ENCODE measurements at places on chromosomes 16 and 17. TPM values are rescaled to one million over a fixed set of nuclear protein-coding genes. Genes with fewer than 3 reads are reported as not detected.

FGF11 gene
- 1.7 TPM for total RNA-seq

CDH16 gene
- total RNA-seq = not detected

MMP25 gene
- total RNA-seq = not detected

FOXJ1 gene
- total RNA-seq = not detected

PDIA2 gene
- total RNA-seq = not detected

C17orf113 gene
- 0.49 TPM for total RNA-seq

CHRNE gene
- 4.9 TPM for total RNA-seq

ZNF764 gene
- 5.3 TPM for total RNA-seq

CD300A gene
- total RNA-seq = not detected

TMIGD1 gene
- not detected for total RNA-seq

KCNG4 gene
- total RNA-seq = not detected

SLC47A1 gene
- total RNA-seq = 0.27 TPM

ICAM2 gene
- total RNA-seq = 3.0 TPM

DNA sequence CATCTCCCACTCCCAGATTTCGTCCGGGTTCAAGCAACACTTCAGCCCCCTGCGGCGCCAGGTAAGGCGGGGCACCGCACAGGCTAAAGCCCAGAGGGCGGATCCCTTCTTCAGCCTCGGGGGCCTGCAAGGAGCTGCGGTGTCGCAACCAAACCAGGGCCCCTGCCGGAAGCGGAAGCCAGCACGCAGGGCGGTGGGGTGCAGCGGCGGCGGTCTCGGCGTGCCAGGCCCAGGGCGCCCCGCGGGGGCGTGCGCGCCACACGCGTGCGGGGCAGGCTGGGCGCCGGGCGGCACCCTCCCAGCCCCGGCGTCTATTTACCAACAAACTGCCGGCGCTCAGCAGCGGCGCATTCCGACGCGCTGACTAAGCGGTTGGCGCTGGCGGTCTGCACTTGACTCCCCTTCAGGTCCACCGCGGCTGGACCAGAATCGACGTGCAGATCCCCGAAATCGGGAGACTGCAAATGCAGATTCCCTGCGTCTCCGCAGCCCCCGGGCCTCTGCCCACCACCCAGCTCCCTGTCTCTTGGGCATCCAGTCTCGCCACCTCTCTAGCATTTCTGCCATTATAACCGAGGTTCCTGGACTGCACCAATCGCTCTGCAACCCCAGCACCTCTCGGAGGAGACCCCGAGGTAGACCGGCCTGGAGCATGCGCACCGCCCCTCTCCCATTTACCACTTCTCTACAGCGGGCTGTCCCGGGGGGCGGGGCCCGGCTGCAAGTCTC is 421 bp upstream of the DLX4 start:
- DNase-seq = peak; percentile 57

DNA sequence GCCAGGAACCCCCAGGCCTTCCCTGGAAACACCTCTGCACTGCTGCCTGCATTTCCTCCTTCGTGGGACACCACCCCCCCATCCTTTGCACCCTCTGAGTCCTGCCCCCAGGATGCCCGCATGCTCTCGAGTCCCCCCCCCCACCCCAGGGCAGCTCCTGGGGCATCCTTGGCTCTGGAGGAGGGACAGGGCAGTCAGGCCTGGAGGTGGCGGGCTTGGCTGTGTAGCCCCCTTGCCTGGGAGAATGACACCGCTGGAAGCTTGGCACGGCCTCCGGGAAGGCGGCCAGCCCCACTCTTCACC is 98.9 kb upstream of the GSE1 start:
- DNase-seq = no peak

- no peak for DNase-seq
Measured at GRCh38 chr17:72921347-72922054, 171.0 kb downstream of the SLC39A11 start.

DNA sequence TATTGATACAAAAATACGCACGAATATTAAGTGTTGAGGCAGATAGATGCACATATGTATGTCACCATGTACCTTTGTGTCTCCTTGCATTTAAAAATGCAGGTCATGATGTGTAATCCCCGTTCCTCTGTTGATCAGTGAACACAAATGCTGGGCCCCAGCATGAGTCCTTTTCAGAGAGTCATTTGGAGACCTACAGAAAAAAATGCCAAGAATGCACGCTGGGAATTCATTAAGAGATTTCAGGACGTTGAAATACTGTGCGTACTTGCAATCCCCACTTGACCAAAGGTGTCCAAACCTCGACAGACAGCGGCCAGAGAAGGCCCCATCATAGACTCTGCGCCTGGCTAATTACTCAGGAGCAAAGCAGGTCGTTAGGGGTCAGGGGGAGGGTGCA is 496.0 kb downstream of the MAF start:
- no peak for DNase-seq

DNA sequence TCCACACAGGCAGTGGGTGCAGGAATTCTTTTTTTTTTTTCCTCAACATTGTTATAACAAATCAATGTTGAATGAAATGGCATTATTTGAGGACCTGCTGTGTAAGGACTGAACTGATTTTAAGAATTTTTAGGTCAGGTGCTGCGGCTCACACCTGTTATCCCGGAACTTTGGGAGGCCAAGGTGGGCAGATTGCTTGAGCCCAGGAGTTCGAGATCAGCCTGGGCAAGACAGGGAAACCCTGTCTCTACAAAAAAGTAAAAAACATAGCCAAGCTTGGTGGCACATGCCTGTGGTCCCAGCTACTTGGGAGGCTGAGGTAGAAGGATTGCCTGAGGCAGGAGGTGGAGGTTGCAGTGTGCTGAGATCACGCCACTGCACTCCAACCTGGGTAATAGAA is 12.4 kb downstream of the MPRIP start:
- no peak for DNase-seq

DNA sequence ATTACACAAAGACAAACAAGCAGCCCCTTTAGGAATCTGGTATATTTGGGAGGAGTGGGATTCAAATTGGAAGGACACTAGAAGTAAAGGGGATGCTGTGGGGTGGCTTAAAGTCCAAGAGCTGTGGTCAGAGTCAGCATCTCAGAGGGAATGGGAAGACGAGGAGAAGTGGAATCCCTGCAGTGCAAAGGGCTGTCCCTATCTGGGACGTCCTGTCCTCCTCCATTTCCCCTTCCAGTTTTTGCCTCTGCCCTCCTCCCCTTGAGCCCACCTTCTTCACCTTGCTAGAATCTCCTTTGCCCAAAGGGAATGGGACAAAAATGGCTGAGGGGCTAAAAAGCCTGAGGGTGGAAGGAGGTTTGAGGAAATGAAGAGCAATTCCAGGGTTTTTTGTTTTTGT is 4.2 kb upstream of the PLXDC1 start:
- DNase-seq = no peak

DNA sequence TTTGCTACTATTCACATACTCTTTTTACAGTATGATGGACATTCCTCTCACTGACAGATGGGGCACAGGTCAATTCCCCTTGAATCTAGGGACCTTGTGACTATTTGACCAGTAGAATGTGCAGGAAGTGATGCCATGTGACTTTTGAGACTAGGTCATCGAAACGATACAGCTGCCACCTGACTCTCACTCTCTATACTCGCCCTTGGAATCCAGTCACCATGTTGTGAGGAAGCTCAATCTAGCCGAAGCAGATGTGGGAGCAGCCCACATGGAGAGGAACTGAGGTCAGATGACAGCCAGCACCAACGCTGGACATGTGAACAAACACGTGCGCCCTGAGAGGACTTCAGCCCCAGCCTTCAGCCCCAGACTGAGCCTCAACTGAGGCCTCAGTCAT is 148.2 kb upstream of the CDC42EP4 start:
- no peak for DNase-seq

DNA sequence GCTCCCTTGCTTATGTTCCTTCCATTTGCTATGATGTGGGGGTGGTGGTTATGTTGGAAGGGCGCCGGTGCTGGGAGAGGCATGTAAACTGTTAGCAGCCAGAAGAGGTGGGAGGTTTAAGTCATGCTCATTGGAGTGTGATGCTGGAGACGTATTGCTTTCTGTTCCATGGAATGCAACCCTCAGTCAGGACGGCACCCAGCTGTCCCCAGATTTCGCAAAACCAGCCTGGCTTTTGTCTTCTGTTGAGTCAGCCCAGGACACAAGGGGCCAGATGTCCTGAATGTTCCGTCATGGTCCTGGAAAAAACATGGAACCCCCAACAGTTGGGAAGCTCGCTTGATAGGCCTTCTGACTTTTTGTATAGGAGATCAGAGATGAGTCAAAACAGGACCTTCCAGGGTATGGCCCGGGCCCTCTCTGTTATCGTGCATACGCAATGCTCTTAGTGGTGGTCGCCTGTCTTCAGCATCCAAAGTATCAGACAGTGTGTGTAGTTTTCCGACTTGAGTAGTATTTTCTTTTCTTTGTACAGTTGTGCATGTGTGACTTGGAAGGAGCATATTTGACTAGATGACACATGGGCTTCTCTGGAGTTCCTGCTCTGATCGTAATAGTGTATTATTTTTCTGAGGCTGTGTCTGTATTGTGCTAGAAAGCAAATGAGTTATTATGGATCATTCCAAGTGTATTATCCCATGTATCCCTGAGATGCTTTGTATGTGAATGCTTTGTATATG is 201.9 kb downstream of the SNX29 start:
- peak; percentile 52 for DNase-seq

DNA sequence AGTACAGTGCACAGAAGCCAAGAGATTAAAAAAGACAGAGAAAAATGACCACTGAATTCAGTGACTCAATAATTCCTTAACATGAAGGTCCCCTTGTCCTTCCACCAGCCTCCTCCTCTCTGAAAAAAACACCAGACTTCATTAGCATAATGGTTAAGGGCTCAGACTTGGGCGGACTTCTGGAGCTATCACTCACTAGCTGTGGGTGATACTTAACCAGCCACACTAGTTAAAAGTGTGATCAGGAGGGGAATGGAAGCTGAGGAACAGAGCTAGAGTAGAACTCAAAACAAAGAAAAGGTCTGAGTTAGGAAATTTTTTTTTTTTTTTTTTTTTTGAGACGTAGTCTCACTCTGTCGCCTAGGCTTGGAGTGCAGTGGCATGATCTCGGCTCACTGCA is 23.2 kb downstream of the ZNF652 start:
- DNase-seq = no peak

DNA sequence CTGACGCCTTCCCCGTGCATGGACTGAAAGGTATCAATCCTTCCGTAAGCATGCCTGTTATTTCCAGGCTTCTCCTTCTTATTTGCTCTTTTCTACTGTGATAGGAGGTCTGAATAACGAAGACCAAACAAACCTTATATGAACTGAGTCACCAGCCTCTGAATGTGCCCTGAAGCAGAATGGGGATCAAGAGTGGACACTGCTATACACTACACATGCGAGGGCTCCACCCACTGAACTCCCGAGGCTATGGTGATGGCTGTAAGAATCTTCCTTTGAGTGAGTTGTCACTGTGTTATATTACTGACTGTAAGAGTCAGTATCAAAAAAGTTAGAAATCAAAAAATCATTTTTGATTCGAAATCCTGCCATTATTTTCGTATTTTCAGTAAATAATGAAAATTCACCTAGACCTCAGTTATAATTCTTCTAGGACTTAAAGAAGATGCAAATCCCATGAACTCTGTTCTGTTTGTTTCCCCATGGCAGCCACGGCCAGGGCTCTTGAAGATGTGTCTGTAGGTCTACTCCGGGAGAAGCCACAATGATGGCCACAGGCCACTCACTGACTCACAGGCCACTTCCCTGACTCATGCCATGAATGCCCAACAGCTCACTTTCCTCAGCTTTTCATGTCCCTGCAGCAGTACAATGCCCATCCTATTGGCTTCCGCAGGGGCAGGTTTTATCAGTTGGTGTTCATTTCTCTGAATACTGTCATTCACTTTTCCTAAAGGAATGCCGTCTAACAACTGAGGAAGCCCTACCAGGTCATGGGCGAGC is 54.7 kb downstream of the ZZEF1 start:
- no peak for DNase-seq

DNA sequence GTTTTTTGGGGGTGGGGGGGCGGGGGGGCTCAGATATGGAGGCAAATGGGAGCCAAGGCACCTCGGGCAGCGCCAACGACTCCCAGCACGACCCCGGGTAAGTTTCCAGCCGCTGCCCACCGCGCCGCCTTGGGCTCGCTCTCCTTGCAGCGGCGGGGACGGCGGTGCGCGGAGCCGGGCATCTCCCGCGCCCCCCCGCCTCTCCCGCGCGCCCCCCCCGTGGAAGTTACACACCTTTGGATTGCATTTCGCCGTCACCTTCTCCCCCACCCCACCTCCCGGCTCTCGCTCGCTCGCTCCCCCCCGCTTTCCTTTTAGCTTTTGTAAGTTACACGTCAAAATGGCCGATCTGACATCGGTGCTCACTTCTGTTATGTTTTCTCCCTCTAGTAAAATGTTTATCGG is 387 bp downstream of the MSI2 start:
- peak; percentile 7 for DNase-seq

- no peak for DNase-seq
Measured at GRCh38 chr16:80047842-80048241, 447.3 kb upstream of the MAF start.

GRCh38 chr17:33390479-33391176 is 97.5 kb upstream of the ASIC2 start:
- DNase-seq = no peak

DNA sequence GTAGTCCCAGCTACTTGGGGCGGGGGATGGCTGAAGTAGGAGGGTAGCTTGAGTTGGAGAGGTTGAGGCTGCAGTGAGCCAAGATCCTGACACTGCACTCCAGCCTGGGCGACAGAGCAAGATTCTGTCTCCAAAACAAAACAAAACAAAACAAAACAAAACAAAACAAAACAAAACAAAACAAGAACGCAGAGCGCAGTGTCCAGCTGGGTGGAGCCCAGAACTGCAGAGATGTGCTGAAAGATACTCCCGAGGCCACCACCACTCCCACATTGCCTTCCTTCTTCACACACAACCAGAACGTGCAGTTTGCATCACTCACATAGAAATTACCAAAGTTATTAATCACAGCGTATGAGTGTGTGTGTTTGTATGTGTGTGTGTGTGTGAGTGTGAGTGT is 222.9 kb upstream of the ASIC2 start:
- no peak for DNase-seq

DNA sequence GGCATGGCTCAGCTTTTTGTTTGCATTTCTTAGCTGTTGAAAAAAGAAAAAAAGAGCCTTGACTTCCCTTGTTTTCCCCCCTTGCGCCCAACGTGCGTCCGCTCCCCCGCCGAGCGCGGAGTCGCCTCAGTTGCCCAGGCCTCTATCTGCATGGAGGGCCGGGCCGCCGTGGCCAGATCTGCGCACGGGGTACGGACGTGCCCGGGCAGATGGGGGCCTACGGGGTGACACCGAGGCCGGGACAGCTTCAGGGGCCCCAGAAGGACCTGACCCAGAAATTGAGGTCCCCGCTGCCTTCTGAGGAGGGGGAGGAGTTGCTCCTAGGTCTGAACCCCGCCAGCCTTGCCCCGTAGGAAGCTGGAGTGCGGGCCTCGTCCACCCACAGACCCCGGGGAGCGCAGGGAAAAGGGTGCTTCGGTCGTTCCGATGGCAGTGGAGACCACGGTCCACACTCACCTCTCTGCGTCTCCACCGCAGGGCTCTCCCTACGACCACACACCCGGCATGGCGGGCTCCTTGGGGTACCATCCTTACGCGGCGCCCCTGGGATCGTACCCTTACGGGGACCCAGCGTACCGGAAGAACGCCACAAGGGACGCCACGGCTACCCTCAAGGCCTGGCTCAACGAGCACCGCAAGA is 1.5 kb downstream of the IRX5 start:
- peak; percentile 12 for DNase-seq

- no peak for DNase-seq
Measured at GRCh38 chr16:51449441-51449840, 298.4 kb upstream of the SALL1 start.

GRCh38 chr17:6528557-6528956 is 27.8 kb downstream of the PITPNM3 start:
- no peak for DNase-seq
